ENCODE measurements at places on chromosomes 1 and 21. TPM values are rescaled to one million over a fixed set of nuclear protein-coding genes. Genes with fewer than 3 reads are reported as not detected.
A peak's percentile ranks its signal among the peaks of the same experiment; 100 is the strongest.

Gene OR14A2
- total RNA-seq: not detected

Gene CD101
- total RNA-seq: 0.70 TPM

Gene SLAMF9
- total RNA-seq: not detected

Gene WDR77
- total RNA-seq: 175 TPM

Gene PROK1
- total RNA-seq: not detected

Gene PLA2G2F
- not detected for total RNA-seq

Gene MAP10
- total RNA-seq: 2.4 TPM

Gene ERG
- total RNA-seq: 0.37 TPM

Gene ADAMTS4
- 9.0 TPM for total RNA-seq

- DNase-seq: no peak
Measured at GRCh38 chr1:23610677-23611076, 51.4 kb upstream of the ID3 start.

GRCh38 chr1:221394011-221394544, 347.8 kb downstream of the DUSP10 start:
- no peak for DNase-seq

DNA sequence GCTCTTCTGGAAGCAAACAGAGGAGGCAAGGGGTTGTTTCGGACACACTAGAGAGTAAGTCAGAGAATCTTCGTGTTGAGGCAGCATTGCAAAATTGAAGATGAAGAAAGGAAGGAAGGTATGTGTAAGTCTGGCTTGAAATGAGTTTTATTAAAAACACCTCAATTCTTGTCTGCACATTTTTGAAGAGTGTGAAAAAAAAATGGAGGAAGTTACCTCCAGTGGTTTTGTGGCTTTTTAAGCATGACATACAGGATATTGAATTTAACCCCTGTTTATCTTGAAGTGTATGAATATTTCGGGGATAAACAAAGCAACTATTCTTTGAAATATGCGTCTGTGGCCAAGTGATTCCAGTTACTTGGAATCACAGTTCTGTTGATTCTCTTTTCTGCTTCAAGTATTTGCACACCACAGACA, 203.2 kb upstream of the SGIP1 start:
- DNase-seq: no peak

GRCh38 chr1:204846546-204846945, 24.1 kb upstream of the NFASC start:
- DNase-seq: no peak

DNA sequence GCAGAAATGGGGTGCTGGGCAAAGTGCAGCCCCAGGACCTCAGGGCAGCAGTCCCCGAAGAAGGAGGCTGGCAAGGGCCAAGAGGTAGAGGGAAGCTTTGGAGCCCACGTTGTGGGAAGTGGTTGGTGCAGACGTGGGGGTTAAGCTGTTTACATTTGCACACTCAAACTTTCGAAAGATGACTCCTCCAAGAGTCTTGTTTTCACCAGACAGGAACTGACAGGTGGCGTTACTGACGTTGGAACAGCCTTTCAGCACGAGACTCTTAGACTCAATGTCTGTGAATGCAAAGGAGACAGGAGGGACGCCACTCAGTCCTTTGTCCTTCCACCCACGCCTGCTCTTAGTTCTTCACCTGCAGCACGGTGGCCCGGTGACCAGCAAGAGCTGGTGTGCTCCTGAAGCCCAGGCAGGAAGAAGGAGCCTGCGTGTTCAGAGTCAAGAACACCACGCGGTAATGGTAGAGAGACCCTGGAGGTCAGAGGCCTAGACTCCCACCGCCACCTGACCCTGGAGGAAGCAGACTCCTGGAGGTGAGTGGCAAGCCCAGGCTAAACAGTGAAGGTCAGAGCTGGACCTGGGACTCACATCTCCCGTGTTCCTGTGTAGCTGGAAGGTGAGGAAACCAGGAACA, 15.9 kb downstream of the LYPD8 start:
- no peak for DNase-seq

- DNase-seq: no peak
Measured at GRCh38 chr1:212745303-212745702, 45.7 kb upstream of the BATF3 start.

DNA sequence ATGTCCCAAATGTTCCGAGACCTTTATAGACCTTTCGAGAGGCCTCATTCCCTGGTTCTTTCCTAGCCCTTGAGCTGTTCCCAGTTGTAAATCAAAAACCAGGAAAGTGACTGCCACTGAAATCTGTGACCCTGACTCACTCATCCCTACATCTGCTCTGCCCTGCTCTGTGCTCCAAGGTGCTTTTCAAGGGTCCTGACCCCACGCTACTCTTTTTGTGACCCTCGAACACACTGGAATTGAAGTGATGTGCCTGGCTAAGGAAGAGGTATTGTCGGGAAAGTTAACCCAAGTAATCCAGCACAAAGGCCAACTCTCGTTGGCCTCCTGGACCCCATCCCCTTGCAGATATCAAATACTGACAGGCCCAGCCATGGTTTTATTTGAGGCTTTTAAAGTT, 244.4 kb downstream of the HHAT start:
- no peak for DNase-seq

DNA sequence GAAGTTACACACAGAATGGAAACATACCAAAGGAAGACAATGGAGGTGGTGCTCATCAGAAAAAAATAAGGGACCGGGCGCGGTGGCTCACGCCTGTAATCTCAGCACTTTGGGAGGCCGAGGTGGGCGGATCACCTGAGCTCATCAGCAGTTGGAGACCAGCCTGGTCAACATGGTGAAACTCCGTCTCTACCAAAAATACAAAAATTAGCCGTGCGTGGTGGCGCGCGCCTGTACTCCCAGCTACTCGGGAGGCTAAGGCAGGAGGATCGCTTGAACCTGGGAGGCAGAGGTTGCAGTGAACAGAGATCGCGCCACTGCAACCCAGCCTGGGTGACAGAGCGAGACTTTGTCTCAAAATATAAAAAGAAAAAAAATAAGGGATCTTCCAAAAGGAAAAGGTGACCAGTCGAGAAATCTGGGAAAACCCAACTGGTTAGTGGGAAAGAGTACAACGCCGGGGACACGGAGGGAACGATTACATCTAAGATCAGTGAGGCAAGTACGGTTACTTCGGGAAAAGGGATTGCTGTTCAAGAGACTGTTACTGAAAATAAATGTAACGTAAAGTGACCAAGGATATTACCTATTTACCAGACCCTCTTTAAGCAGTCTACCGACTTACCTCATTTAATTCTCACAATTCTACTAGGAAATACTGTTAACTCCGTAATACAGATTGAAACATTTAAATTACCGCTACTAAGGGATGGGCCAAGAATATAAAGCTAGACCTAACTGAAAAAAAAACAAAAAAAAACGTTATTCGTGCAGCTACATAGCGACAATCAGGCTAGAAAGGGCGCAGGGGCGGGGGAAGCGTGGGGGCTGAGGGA, 822 bp downstream of the CCT3 start:
- DNase-seq: no peak

GRCh38 chr1:155070721-155071569, 7.4 kb downstream of the EFNA4 start:
- peak; percentile 95 for DNase-seq

DNA sequence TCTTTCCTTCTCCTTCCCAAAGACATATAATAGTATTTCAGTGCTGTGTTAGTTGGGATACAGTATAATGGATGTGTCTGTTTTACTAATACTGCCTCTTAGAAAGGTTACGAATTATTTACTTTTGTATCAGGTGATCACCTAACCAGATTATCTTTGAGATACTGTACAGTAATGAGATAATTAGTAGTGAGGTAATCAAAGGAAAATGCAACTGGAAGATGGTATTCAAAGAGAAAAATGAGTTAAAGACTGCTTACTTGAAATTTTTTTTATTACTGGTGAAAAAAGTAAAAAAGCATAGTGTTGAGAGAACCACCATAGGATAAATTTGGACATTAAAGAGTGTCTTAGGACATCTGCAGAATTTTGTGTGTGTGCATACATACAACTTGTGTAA, 10.9 kb downstream of the SMG7 start:
- no peak for DNase-seq

- DNase-seq: peak; percentile 19
Measured at GRCh38 chr1:221366495-221367110, 375.3 kb downstream of the DUSP10 start.

GRCh38 chr1:36383240-36383639, 2.5 kb downstream of the STK40 start:
- no peak for DNase-seq

- DNase-seq: peak; percentile 69
Measured at GRCh38 chr1:227789084-227790033, 26.1 kb upstream of the PRSS38 start.

DNA sequence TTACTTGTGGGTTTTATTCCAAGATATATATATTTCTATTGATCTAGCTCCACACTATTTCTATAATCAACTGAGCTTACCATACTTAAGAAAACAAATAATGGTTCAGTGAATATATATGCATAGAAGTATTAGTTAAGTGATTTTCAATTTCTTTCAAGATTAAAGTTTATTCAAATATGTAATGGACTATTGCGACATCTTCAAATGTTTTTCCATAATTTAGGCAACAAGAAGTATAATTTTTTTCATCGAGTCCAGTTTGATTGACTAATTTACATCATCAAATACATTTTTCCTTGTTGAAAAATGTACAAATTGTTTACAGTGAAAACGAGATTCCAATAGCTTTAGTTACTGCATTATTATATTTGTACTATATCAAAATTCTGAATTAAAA, 528.6 kb downstream of the PTPRC start:
- DNase-seq: no peak

DNA sequence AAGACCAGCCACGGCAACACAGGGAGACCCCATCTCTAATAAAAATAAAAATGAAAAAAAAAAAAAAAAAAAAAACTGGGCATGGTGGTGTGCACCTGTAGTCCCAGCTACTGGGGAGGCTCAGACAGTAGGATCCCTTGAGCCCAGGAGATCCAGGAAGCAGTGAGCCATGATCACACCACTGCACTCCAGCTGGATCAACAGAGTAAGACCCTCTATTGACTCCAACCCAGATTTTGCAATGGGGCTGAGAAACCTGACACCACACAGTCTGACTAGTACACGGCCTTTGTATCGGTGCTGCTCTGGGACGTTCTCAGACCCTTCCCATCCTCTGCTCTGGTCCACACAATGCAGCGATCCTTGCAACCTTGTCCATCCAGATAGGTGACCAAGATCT, 31.8 kb downstream of the SPATA21 start:
- DNase-seq: no peak

DNA sequence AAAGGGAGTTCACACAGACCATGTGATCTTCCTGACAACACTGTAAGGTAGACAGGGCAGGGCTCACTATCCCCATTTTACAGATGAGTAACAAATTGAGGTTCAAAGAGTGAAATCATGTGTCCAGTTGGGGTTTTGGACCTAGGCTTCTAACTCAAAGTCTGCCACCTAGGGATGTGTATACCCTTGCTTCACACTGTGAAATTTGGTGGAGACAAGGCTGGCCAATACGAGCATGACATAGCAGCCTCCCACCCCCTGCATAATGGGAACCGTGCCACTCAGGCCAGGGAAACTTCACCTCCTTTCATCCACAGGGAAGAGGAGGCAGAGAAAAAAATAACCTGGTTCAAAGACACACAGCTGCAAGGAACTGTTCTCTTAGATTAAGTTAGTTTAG, 6.8 kb downstream of the IQGAP3 start:
- no peak for DNase-seq

DNA sequence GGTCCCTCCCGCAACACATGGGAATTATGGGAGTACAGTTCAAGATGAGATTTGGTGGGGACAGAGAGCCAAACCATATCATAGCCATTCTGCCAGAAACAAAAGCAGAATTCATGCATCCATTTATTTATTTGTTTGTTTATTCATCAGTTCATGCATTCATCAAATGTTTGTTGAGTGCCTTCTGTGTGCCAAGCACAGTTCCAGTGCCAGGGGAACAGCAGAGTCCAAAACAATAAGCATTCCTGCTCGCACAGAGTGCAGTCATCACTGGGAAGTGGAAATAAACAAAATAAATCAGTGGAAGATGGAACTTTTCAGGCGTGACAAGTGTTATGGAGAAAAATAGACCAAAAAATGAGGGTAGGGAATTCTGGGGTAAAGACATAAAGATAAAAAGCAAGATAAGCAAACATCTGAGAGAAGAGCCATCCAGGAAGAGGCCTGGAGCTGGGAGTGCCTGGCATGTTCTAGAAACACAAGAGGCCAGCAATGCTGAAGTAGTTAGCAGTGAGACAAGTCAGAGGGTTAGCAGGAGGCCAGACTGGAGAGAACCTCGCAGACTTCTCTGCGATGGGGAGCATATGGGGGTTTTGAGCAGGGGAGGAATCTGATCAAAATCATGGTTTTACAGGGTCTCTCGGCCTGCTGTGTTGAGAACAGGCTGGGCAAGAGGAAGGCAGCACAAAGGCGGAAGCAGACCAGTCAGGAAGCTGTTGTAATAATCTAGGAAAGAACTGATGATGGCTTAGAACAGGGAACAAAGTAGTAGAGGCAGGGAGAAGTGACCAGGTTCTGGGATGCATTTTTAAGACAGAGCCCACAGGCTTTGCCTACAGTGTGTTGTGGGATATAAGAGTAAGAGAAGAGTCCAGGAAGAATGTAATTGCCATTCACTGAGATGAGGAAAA, 113.2 kb downstream of the GLUL start:
- no peak for DNase-seq

DNA sequence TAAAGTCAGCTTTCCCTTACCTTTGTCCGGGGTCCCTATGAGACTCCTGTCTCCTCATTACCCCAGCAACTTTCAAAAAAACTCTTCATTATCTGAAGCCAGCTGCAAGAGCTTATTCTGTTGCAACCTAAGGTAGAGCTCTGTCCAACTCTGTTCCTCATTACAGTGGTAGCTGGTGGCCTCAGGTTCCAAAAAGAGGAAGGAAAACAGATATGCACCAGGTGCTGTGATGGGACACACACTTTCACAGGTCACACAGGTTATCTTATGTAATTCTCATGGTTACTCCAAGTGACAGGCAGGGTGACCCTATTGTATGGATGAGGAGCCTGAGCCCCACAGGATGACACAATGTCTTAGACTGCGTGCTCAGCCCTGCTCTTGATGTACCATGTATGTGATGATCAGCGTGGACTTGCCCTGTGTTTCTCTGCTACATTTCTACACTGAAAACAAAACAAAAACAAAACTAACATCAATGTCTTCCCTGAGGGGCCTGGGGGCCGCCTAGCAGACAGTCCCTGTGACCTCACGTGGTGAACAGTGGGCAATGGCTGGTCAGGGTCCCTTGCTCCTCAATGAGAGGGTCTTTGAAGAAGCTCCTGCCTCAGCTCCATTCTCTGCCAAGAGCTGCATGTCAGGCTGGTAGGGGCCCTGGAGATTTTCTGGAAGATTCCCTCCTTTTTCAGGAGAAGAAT, 9.7 kb upstream of the TENT5C start:
- DNase-seq: no peak

DNA sequence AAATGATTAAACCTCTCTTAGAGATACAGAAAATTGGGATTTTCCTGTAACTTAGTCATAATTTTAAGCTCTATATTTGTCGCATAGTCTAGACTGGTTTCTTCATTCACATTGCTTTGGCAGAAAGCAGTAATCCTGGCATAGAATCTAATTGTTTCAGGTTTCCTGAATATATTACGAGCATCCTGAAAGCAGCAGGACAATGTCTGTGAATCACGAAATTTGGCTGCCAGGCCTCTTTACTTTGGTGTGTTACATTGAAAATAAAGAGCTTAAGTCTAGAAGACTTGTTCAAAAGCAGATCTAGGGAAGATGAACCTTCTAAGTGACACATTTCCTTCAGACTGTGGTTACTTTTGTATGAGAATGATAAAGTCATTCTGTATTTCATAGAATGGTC, 72.2 kb downstream of the TDRD5 start:
- DNase-seq: no peak
